ENCODE measurements at places on chromosomes 7 and 10.

DNA sequence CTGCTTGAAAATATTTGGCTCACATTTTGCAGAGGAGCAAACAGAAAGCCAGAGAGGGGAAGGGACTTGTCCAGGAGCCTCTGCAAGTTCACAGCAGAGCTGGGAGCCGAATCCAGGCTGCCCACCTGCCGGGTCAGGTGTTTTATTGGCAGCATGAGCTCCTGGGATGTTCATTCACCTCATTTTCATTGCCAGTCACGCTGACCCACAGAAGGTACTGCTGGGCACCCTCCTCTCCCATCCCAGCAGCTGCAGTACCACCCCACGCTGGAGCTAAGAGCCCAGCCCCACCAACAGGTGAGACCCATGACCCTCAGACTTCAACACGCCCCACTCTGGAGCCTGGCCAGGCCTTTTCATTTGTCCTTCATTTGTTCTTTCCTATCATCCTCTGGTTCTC, 102.7 kb downstream of the GRID1 start:
- no peak for DNase-seq

- DNase-seq: no peak
These were observed 8.7 kb downstream of the TMEM209 start for GRCh38 chr7:130196476-130196875.

DNA sequence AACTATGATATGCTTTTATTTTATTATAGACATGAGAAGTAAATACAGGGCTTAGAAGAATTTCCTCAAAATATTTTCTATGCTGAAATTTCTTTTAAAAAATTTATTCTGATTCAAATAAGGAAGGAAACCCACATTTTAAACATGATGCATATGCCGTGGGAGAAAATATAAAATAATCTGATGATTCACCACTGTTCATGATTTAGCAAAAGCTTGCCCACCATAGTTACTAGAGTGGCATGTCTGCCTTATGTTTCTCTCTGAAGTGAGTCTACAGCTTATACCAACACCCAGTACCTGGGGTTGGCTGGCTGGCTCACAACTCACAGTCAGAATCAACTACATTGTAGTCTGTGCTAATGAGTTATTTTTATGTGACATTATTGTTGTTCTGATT, 102.0 kb downstream of the GNAI1 start:
- no peak for DNase-seq

DNA sequence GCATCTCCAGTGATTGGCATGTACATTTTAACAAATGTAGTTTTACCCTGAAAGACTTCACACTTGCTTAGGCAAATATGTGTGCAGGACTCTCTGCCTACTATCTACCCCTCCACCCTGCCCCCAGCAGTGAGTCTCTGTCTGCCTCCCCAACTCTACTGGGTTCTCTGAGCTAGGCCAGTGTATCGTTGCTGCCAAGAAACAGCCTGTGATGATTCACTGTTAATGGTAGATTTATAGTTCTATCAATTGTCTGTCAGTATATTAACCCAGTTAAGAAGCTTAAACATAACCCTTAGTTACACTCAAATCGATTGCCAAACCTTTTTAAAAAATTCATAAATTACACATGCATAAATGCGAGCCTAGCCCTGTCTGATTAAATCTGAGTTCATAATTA, 137.0 kb downstream of the SND1 start:
- no peak for DNase-seq

- DNase-seq: peak; percentile 89
These were observed at the start of gene AKR1E2 for GRCh38 chr10:4825868-4826791. Gene AKR1E2, plus strand, starts transcription at chr10:4826207. Its CDS starts 118 bp downstream, at chr10:4826325.

GRCh38 chr7:41148521-41148951, 554.4 kb downstream of the INHBA start:
- no peak for DNase-seq

All from activated CD8-positive, alpha-beta T cell treated with anti-CD3 and anti-CD28 coated beads for 36 hours (primary cell).